Fibroblast of skin of scalp (primary cell): ENCODE measurements at places on chromosomes 2 and 18.

GRCh38 chr18:32443033-32443705 is 27.5 kb downstream of the GAREM1 start:
- DNase-seq: peak; percentile 20

GRCh38 chr2:200515155-200515554 is 5.3 kb upstream of the KCTD18 start:
- DNase-seq: no peak

DNA sequence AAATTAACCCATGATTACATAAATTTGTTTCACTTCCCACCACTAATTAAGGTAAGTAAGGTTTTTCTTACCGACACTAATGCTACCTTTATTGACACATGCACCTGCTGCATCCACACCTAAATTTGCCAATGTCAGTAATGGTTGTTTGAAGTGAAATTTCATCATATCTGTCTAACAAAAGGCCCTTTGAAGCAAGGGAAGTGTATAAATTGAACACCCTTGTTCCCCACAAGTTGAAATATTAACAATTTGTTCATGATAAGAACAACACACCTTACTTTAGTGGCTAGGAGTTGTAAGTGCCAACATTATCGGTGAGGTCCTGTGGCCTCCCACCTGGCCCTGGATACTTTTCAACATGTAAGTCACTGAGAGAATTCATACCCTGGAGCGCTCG is 116.3 kb upstream of the CDCA7 start:
- no peak for DNase-seq

- DNase-seq: peak; percentile 89
These were observed 51.7 kb downstream of the NOP58 start for GRCh38 chr2:202317080-202317857.

DNA sequence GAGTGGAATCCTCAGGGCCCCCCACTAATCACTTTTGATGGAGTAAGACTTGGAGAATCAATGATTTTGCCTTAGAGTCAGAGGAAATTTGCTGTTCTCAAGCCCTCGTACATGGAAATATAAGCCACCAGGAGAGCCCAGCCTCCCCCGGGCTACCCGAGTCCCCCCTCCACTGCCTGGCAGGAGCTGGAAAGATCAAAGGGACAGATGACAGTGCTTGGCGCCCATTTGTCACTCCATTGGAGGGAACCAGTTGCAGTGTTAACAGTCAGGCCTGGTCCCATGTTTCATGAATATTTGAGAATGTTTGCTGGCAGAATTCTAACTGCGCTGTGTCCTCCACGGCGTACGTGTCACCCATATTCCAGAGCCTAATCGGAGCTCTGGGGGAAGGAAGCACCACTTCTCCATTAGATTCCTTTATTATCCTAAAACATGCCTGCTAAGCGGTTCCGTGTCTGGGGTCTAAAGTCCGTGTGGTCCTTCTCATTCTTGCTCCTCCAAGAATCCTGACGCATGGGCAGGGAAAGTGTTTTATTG is 202.4 kb downstream of the KLHL29 start:
- DNase-seq: no peak

DNA sequence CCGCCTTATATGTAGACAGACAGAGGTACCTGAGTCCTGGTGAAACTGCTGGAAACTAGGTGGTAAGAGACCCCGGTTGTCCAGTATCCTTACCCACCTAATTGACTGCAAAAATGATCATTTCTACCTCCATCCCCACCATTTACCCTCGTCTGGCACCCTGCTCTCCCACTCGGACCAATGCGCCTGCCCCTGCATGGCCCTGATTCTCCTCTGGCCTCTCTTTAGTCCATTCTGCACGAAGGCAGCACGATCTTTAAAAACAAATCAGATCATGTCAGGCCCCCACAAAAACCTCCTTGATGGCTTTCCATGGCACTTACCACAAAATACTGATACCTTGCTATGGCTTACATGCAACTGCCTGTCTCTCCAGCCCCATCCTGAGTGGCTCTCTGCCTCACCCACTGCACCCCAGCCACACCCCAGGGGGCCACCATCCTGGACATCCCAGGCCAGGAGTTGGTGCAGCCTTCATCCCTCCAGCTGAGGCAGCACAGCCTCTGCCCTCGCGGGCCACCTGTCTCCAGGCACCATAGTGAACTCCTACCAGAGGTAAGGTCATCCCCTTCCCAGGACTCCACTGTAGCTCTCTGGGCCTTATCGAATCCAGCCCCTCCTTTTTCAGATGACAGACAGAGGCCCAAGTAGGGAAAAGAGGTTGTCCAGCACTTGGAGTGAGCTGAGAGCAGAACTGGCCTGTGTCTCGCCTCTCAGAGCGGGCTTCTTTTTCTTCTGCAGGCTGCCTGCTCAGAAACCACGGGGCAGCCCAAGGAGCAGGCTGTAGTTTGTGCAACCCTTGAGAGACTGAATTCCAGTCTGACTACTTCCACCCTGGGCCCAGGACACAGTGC is 12.3 kb upstream of the CIB4 start:
- DNase-seq: no peak
